Retina (tissue), 1 donor: ENCODE measurements at places on chromosomes 1 and 21.

GRCh38 chr1:67390041-67390887, 39.9 kb downstream of the SERBP1 start:
- no peak for DNase-seq

- no peak for DNase-seq
These were observed 137.5 kb downstream of the RYR2 start for GRCh38 chr1:237179503-237179902.

DNA sequence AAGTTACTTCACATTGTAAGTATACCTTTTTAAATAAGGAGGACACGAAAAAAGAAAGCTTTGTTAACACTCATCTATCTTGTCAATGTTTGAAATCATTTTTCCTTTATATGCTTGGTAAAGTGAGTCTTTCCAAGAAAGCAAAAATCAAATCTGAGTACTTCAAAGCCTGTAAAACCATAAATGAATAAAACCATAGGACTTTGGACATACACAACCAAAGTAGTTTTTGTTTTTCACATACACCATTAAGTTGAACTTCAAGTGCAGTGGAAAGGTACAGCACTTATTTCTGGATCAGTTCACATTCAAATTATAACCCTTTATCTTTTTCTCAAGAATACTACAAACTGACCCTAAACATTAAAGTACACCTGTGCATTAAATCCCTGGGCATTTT, 10.1 kb upstream of the PSMG1 start:
- DNase-seq = no peak

GRCh38 chr1:154500533-154500932, 1.5 kb upstream of the TDRD10 start:
- no peak for DNase-seq

- DNase-seq = no peak
These were observed 29.3 kb downstream of the ERG start for GRCh38 chr21:38468989-38469388.
